Activated naive CD4-positive, alpha-beta T cell treated with anti-CD3 and anti-CD28 coated beads for 36 hours (primary cell): ENCODE measurements at places on chromosomes 12 and 14.
A peak's percentile ranks its signal among the peaks of the same experiment; 100 is the strongest.

DNA sequence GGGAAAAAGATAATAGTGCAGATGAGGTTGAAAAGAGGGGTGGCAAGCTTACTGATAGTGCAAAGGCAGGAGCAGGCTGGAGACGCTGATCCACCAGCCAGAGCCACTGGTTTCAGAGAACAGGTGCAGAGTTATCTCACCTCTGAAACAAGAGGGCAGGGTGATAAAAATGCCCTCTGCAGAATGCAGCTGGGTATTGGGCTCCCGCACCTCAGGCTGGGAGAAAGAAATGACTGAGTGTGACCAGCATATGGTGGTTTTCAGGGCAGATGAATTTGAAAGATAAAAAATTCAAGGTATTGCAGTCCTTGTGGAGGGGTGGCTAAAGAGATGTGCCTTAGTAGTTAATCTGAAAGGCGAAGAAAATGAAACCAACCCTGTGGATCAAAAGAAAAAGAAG, 2.9 kb upstream of the TMEM30B start:
- DNase-seq = no peak

- peak; percentile 48 for DNase-seq
Measured at GRCh38 chr12:3135522-3136461, 58.6 kb downstream of the TSPAN9 start.

DNA sequence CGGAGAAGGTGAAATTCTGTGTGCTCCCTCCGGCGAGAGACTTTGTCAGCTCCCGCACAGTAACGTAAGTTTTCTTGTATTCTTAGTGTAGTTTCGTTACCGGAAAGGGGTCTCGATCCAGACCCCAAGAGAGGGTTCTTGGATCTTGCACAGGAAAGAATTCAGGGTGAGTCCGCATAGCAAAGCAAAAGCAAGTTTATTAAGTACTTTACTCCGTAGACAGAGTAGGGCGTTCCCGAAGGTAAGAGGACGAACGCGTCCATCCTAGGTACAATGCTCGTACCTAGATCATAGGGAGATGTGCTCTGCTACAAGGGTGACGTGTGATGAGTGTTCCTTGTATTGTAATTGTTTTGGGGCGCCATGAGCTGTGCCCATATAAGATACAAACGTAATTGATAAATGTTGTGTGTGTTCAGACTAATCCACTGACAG, 293 bp downstream of the IFI27L1 start:
- peak; percentile 12 for DNase-seq

DNA sequence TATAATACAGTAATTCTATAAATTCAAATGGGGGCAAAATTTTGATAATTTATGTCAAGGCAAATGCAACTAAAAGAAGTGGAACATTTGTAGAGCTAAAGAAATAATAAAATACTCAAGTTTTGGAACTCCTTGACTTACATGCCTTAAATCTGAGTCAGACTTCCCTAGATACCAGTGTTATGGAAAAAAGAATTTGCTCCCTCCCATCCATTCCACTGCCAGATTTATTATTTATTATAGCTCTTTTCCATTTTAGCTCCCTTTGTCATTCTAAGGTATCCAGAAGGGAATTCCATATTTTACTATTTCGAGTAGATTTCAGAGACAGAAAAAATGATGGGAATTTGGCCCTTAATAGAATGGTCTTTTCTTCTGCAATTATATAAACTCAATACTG, 44.0 kb downstream of the RHOJ start:
- DNase-seq = no peak

DNA sequence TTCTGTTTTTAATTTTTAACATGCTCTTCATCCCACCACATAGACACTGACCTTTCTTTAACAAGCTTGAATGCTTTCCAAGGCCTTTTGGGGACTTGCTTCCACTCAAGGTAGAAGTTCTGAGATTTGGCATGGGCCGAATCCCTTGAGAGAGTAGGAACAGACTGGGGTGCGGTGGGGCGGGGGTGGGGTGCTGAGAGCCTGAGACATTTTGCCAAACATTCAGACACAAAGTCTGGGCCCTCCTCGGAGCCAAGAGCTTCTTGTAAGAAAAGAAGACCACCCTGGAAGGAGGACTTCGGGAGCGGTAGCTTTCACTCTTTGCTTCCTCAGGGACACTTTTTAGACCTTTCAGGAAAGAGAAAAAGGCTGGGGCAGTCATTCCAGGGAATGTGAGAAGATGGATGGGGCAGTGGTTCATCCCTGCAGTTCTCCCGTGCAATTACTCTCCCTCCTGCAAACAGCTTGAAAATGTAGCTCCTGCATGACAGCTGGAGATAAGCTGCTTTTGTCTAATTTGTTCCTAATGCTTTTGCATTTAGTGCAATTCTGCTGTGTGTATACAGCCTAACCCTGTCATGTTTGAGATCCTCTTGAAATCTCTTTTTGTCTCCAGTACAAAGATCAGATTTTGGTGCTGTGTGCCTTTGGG, 16.3 kb upstream of the MYO1H start:
- no peak for DNase-seq

GRCh38 chr12:1502831-1503230, 91.5 kb downstream of the FBXL14 start:
- no peak for DNase-seq

GRCh38 chr14:34965912-34966311, 16.9 kb upstream of the SRP54 start:
- DNase-seq = no peak

GRCh38 chr12:103547929-103548328, 39.1 kb upstream of the STAB2 start:
- no peak for DNase-seq

DNA sequence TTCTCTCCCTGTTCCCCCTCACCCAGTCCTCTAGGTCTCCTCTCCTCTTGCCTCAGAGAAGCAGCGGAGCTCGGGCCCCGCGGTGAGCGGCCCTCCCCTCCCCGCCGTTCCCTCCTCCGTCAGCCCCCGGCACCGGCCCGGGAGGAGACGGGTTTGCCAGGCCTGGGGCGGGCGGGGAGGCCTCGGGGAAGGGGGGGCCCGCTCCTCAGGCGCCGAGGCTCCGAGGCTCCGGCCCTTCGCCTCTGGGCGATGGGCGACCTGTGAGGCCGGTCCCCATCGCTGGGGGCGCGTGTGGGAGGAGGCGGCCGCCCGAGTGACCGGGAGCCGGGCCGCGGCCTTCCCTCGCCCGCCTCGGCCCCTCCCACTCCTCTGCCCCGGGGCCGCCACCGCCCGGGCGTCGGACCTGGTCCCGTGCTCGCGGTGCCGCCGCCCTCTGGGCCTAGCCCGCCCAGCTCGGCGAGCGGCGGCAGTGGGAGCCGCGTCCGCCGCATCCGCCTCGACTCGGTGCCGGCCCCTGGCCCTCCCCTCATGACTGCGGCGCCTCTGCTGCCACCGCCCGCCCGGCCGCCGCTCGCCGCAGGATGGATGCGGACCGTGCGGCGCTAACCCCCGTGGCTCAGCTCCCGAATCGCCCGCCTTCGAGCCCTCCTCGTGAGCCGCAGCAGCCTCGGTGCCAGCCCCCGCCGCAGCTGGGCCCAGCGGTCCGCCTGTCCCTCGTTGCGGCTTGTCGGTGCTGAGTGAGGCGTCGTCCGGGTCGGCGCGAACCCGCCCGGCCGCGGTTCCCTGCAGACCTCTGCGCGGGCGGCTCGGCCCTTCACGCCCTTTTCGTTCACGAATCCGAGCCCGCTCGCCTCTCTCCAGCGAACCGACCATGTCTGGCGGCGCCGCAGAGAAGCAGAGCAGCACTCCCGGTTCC, 574 bp downstream of the WNK1 start:
- peak; percentile 53 for DNase-seq

GRCh38 chr12:109710205-109710746, 3.3 kb upstream of the FAM222A start:
- no peak for DNase-seq

DNA sequence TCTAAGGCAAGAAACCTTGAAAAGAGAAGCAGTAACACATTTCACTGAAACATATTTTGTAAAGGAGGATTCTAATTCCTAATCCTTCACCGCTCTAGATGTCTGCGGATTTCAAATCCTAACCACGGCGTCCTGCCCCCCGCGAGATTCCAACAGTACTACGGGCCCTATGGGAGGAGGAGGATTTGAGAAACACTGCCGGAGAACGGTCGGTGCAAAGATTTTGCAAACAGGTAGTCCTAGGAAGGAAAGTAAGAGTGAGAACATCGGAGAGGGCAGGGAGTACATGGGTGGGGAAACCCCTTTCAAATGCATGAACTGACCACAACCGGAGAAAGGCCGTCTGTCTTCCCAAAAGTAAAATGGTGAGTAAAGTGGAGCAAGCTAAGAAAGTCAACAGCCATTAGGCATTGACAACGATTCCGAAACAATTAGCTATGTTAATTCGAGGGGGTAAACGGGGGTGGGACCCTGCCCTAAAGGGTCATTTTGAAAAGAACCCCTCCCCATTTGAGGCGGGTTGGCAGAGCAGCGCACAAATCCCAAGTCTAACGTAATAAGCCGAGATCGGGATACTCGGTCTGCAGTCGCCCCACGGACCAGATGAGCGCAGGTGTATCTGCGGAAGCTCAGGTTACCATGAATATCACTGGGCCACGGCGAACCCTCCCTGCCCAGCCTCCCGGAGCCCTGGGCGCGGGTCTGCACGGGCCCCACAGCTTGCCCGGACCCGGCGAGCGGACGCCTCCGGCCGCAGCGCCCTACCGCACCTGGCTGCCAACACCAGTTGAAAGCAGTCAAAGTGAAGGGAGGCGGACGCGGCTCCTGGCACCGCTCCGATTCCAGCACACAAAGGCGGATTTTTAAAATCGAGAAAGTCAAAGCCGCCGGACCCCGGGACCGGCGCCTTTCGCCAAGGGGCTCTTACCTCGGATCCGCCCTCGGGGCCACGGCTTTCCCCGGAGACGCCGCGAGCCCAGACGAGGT, 662 bp downstream of the EPS8 start:
- DNase-seq = peak; percentile 34

GRCh38 chr12:13093848-13094220, 9.6 kb downstream of the GSG1 start:
- no peak for DNase-seq

DNA sequence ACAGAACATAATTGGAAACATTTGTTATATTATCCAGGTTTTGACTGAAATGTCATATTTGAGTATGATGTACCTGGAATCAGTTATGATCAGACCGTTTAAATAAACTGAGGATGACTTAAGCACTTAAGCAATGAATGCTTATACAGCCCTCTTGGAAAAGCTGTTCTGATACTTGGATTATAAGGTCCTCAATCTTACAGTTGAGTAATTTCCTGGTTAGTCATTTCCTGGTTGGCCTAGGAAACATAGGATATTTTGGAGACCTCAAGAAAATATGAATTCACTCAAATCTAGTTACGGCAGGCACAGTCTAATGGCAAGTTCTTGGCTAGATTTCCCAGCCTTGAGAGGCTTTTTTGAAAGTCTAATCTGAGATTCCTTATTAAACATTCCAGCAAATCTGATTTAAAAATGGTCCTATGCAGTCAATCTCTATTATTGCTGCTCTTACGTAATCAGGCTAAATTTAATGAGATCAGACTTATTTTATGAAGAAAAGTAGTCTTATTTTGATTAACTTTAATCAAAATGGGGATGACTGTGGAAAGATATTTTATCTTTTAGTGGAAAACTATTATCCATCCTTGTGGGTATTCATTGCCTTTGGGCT, 447.2 kb downstream of the SNAPC1 start:
- DNase-seq = no peak

- no peak for DNase-seq
Measured at GRCh38 chr14:102239231-102239630, 65.7 kb downstream of the MOK start.

GRCh38 chr12:102300824-102301461, 103.3 kb upstream of the PMCH start:
- DNase-seq = peak; percentile 21

GRCh38 chr14:71202881-71203280, 295.6 kb downstream of the PCNX1 start:
- no peak for DNase-seq

GRCh38 chr14:64117671-64118402, 176.3 kb downstream of the ESR2 start:
- DNase-seq = no peak

- no peak for DNase-seq
Measured at GRCh38 chr12:84201976-84202375, 710.6 kb downstream of the SLC6A15 start.
